ENCODE measurements at places on chromosomes 2 and 18.

DNA sequence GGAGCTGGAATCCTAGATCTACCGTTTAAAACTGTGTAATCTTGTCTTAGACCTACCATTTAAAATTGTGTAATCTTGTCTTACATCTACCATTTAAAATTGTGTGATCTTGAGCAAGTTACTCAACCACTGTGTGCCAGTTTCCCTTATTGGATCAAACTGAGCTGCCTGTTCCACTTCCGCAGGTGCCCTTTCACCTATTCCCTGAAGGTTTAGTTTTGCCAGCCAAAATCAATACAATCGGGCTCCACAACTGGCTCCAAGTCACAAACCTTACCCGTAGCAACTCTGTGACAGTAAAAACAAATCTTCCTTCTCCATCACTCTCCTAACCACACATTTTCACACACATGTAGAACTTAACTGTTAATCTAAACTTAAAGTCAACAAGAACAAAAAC is 20.1 kb downstream of the DOCK10 start:
- no peak for DNase-seq

- DNase-seq, result peak; percentile 14
Measured at GRCh38 chr18:51194604-51195003, 2.9 kb downstream of the MEX3C start.

GRCh38 chr2:39632876-39633275 is 32.8 kb upstream of the TMEM178A start:
- peak; percentile 82 for DNase-seq

GRCh38 chr2:227805578-227805977 is 8.1 kb upstream of the CCL20 start:
- DNase-seq, result peak; percentile 78

GRCh38 chr2:163664610-163665009 is 71.2 kb downstream of the FIGN start:
- peak; percentile 96 for DNase-seq

DNA sequence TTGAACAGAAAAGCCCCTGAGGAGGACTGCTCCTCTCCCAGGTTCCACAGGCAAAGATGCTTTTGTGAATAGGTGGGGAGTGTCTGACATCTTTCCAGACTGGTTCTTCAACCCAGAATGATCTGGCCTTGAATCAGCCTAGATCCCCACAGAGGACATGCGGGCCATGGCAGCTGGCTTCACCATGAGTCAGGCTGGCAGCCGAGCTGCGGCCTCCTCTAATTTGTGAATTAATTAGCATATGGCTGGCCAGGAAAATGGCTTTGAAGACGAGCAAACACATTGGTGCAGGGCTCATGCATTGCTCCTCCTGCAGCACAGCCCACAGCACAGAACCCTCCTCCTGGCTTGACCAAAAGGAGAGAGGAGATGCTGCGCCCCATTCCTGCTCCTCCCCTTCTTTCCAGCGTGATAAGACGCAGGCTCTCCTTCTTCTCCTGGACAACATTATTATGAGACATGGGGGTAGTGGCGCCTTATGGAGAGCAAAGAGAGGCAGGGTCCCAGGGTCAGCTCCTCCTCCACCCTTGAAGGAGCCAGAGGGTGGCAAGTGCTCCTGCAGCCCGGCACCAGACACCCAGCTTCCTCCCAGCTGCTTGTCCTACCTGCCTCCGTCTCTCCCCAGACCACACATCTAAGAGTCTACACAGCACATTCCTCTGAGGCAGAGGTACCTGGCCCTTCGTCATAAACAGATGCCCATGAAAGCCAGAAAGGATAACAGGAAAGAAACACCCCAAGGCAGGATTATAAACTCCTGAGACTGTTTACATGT is 66.7 kb downstream of the EDAR start:
- no peak for DNase-seq

DNA sequence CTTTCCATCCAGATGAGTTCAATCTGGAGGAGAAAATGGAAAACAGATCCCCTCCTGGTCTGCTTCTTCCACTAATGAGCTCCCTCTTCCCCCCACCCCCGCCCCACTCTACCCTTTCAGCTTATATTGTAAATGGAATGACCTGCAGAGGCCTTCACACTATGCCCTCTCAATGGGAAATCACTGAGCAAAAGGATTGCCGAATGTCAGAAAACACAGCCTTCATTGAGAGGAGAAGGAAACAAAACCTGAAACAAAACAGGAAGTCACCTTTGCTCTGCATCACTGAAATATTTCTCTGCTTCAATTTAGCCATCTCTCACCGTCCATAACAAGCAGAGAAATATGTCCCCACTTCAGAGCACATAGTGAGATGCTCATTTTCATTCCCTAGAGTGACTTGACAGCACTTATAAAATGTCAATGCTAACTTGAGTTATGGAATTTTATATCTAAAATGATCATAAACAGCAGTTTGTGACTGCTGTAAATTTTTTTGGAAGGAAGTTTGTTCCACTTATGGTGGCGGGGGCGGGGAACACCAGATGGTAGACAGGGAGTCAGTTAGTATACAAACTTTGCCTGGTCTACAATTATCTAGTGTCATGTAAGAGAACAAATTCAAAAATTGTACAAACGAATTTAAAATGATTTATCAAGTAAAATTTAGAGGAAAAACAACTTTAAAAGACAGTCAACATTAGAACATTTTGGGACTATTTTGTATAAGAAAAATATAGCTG is 1.8 kb upstream of the FRZB start:
- no peak for DNase-seq

DNA sequence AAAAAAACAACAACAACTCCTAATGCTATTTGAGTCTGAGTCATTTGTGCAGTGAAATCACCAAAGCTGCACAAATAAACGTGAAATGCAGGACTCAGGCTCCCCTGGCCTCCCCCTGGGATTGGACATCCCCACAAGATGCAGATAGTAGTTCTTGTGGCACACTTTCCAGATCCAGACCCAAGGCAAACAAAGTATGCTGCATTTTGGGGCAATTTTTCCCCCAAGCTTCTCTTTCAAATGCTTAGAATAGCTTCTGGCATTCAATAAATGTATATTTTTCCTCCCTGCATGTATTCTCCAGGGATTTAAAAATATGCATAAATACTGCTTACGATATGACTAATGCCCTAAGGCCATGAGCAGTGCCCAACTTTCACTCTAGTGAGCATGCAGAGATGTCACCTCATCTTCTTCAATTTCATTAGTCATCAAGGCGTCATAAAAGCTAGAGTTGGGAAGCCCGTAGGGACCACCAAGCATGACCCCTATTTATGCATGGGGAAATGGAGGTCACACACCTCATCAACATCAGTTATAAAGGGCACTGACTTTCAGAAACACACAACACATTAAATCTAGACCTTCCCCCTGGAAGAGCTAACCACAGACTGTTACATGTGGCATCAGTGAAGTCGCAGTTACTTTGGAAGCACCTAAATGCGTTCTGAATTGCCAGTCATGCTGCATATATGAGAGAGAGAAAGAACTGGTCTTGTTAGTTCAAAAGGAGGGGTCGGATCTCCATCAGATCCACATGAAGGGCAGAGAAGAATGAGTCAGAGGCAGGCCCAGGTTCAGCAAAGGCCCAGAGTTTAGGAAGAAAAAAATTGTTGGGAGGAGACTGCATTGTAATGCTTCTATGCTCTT is 374.1 kb downstream of the LPIN1 start:
- peak; percentile 49 for DNase-seq

DNA sequence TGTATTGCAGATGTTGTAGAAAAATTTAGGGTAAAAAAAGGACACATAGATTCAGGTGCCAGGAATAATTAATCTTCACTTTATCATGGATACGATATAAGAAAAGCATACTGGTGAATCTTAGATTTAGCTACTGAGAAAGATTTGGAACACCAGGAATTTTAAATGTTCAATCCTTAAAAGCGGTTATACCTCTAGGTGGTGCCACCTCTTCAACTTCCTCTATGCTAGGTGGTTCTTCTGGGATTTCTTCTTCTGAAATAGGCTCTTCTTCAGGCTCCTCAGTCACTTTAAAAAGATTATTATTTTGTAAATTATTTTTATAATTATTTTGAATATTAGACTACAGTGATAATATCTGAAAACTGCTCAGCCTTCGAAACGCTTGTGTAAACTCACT is 133.1 kb downstream of the TTN start:
- no peak for DNase-seq

- no peak for DNase-seq
Measured at GRCh38 chr2:231161252-231161839, 36.5 kb upstream of the HTR2B start.

DNA sequence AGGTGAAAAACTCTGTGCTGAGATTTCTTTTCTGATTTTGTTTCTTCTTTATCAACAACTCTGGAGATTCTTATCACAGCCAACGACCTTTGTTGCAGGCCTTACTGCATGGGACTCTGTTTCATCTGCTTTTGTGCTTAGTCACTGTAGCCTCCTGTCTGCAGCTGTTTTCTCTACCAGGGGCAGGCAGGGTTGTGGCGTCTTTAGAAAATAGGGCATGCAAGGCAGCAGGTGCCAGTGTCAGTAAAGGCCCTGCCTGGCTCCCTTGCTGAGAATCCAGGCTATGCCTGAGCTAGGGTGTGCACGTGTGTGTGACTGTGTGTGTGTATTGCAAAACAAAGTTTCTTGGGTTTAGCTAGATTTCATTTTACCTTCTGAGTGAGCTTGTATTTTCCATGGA is 14.6 kb upstream of the SLC9A2 start:
- DNase-seq, result no peak

GRCh38 chr2:215843579-215843978 is 169.8 kb downstream of the MREG start:
- DNase-seq, result peak; percentile 91

DNA sequence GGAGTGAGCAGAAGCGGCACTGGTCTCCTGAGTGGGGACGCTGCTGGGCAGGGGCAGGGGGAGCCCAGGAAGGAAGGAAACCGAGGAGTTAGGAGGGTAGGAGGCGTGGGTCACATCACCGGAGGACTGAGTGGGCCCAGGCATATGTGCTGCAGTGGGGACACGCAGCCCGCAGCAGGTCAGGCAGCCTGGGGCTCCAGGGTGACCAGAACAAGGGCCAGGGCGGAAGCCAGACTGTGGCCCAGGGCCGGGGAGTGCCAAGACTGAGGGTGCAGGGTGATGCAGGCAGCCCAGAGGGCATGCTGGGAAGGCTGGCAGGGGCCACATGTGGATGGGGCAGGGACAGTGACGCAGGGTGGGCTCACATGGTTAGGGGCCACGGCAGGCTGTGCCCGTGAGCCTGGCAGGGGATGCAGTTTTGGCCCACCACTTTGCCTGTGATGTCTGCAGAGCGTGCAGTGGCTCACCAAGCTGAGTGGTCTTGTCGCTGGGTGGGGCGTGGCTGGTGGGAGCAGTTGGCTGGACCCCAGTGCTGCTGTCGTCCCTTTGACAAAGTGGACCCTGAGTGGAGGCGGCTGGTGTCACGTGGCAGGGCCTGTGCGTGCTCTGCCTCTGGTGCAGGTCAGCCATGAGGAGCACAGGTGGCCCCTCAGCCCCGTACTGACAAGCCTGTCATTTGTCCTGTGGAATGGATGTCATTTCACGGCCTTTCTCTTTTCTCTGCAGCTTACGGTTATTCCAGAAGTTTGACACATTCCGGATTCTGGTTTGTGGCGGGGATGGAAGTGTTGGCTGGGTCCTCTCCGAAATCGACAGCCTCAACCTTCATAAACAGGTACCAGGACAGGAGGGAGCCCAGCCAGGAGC is 87.1 kb downstream of the DGKD start:
- no peak for DNase-seq

- no peak for DNase-seq
Measured at GRCh38 chr18:46243673-46244072, 139.5 kb downstream of the HAUS1 start.

GRCh38 chr2:162704496-162704895 is 134.1 kb downstream of the KCNH7 start:
- no peak for DNase-seq

DNA sequence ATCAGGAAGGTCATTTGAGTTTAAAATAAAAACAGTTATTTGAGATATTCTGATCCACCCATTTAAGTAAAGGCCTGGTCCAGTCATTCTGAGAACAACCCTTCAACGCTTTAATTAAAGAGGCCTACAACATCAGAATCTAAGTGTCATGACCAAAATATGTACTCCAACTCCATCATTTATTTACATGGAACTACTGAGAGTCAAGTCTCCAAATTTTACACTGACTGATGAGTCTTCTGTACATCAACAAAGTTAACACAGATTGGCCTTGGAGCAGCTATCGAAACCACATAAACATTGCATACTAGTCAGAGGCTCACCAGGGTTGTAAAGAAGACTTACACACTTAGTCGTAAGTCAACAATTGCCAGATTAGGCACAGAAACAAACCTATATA is 37.1 kb downstream of the PIEZO2 start:
- peak; percentile 63 for DNase-seq

- peak; percentile 69 for DNase-seq
Measured at GRCh38 chr2:218289639-218290315, 2.5 kb downstream of the TMBIM1 start.

DNA sequence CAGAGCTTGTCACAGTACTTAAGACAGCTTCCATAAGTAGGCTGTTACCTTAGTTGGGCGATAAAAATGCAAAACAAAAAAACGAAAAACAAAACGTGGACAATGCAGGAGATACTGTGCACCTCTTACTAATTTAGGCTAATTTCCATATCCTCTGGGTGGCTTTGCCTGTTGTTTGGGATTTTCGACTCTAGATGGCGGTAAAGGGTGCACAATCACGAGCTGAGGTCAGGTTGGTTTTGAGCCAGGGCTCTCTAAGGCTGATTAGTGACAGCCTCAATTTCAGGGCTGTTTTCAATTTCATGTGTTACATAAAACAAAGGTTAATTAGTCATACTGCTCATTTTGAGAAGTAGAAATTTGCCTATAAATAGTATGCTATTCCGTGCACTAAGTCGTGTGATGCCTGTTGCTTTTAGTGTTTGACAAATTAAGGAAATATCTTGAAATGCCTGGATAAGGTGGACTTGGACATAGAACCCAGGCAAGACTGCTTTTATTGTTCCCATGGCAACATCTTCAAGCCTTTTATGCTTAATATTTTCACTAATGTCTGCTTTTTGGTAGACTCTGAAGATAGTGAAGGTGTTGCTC is 493.1 kb downstream of the SOCS6 start:
- DNase-seq, result peak; percentile 16

GRCh38 chr2:196851088-196851487 is 41.9 kb upstream of the C2orf66 start:
- no peak for DNase-seq

DNA sequence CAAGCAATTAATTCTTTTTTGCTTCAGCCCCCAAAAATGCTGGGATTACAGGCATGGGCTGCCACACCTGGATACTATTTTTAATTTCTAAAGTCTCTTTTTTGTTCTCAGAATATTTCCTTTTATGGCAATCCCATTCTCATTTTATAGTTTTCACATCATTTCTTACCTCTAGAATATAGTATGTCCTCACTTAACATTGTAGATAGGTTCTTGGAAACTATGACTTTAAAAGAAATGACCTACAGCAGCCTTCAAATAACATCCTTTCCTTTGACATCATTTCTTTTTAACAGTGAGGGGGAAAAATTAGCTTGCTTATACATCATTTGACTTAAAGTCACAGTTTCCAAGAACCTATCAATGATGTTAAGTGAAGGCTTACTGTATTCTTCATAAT is 31.6 kb downstream of the RBBP8 start:
- DNase-seq, result no peak

- DNase-seq, result no peak
Measured at GRCh38 chr18:25705650-25706049, 353.7 kb upstream of the ZNF521 start.

Data from iris pigment epithelial cell (primary cell).